ENCODE measurements at places on chromosomes 5 and 9.

- DNase-seq: no peak
Observed at GRCh38 chr5:34791761-34792244, 47.2 kb upstream of the TTC23L start.

GRCh38 chr5:169772688-169773087, 135.6 kb downstream of the DOCK2 start:
- DNase-seq: no peak

DNA sequence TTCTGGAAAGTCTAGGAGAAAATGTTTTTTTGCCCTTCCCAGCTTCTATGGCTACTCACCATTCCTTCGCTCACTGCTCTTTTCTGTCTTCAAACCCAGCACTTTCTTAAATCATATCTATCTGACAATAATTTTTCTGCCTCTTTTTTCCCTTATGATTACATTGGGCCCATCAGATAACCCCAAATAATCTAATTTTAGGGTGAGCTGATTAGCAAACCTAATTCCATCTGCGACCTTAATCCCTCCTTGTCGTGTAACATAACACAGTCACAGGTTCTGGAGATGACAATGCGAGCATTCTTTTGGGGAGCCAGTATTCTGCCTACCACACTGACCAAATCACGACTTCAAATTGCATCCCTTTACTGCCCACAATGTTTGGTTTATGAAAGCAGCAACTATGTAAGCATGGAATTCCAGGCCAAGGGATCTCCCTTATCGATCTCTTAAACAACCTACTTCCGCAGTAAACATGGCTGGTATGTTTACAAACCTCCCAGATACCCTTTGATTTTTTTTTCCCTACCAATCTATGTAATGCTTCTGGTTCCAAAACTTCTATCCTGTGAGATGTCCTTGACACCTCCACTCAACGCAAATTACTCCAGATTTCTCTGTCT, 2122.2 kb downstream of the MAT2B start:
- DNase-seq: no peak

- no peak for DNase-seq
Observed at GRCh38 chr9:125561509-125562148, 145.4 kb downstream of the MAPKAP1 start.

GRCh38 chr5:31769530-31769929, 130.6 kb downstream of the PDZD2 start:
- DNase-seq: peak; percentile 8

- DNase-seq: peak; percentile 91
Observed at GRCh38 chr9:4987961-4988421, 2.9 kb downstream of the JAK2 start.

DNA sequence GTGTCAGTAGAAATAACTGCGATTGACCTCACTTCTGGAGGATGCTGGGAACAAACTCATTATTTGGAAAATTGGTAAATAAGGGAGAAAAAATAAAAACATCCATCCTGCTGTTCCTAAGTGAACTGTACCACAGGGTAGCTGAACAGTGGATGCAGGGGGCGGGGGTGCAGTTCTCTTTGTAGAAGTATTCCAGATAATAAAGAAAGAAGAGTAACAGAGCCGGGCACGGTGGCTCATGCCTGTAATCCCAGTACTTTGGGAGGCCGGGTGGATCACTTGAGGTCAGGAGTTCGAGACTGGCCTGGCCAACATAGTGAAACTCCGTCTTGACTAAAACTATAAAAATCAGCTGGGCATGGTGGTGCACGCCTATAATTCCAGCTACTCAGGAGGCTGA, 132.1 kb downstream of the COL23A1 start:
- no peak for DNase-seq

DNA sequence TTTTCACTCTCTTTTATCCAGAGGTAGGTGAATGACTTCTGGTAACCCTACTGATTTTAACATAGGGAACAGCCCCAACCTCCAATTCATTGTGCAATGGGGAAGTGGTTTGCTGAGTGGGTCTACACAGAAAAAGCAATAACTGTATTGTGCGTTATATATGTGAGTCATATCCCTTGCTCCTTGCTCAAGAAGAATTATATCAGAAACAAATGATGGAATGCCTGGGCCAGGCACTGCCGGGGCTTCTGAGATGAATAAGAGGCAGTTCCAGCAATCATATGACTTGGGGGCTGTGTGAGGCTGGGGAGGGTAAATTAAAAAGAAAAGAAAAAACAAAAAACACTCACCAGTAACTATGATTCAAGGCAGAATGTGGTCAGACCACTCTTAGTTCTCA, 79.2 kb upstream of the ABCA1 start:
- peak; percentile 84 for DNase-seq

GRCh38 chr5:91206734-91207133, 176.4 kb downstream of the ARRDC3 start:
- no peak for DNase-seq

DNA sequence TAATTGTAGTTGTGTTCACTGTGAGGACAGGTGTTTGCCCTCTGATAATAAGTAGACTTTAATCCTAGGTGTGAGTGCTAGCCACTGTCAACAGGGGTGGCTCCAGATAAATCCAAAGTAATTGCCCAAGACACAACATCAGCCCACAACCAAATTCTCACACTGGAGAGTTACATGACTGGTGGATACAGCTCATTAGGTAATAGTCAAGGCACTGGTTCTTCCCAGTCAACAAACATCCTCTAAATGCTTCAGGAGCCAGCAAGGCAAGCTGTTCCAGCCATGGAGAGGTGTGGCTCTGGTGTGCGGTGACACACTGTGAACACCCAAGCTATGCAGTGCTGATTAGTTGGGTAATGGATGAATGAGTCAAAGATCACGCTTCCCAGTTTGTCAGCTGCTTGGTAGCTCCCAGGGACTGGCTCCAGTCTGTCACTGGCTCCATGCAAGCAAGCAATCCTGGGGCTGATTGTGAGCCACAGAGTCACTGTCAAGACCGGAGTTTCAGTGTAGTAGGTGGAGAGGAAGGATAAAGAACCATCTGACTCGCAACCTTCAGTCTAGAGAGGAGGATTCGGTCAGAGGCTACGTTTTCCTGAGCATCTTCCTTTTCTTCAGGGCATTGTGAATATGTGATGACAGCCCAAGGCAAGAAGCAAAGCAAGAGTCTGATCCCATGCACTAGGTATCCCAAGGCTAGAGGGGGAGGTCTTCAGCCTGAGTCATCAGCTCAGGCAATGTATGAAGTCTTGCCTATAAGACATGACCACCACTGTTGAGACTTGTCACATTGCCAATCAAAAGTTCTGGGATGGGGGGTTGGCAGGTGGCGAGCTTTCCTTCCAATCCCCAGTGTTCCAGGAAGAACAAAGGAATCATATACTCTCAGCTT, 63.1 kb downstream of the UGCG start:
- no peak for DNase-seq

Data from hematopoietic multipotent progenitor cell treated with erythropoietin and hydrocortisone succinate and interleukin-3 and kit ligand, for 4 days (in vitro differentiated cells).